NCI-H524 (cell line): ENCODE measurements at places on chromosomes 11 and 22.

DNA sequence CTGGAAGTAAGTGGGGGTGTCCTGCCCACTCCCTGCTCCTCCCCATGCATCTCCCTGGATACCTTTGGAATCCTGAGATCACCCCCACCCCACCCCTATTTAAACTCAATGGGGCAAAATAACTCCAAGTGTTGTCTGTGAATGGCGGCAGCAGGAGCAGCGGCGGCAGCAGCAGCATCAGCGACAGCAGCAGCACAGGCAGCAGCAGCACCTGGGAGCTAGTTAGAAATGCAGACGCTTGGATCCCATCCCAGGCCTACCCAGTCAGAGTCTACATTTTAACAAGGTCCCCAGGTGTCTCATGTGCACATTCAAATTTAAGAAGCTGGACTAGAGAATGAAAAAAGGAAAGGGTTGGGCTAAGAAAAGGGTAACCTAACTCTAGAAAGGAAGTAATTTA lies 82.6 kb downstream of the SEZ6L start:
- DNase-seq, result no peak

DNA sequence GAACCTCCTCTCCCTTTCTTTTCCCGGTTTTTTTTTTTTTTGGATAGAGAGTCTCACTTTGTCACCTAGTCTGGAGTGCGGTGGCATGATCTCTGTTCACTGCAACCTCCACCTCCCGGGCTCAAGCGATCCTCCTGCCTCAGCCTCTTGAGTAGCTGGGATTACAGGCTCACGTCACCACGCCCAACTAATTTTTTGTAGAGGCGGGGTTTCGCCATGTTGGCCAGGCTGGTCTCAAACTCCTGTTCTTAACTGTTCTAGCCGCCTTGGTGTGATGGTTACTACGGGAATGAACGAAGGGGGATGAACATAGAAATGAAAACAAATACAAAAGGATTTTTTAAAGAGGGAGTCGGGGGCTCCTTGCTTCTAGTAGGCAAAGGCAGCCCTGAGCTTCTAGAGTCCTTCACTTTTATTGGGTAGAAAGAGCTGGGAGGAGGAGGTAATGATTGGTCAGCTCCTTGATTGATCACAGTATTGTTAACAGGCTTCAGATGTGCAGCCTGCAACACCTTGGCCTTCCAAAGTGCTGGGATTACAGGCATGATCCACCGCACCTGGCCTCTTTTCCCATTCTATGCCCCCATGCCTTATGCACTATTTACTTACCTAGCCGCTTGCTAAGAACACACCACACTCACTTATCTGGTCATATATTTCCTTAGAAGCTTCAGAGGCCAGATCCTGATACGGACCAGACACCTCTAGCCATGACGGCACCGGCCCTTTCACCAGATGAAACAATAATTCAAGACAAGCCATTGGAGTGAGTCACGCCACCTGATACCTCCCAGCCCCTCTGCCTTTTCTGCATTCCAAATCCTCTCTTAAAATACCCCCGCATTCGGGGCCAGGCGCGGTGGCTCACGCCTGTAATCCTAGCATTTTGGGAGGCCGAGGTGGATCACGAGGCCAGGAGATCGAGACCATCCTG lies 20.7 kb downstream of the SUSD2 start:
- no peak for DNase-seq

GRCh38 chr11:128323381-128323780 lies 264.0 kb downstream of the ETS1 start:
- no peak for DNase-seq

GRCh38 chr11:121374286-121374985 lies 77.7 kb upstream of the SORL1 start:
- no peak for DNase-seq

GRCh38 chr22:24843048-24843447 lies 37.0 kb downstream of the SGSM1 start:
- no peak for DNase-seq

DNA sequence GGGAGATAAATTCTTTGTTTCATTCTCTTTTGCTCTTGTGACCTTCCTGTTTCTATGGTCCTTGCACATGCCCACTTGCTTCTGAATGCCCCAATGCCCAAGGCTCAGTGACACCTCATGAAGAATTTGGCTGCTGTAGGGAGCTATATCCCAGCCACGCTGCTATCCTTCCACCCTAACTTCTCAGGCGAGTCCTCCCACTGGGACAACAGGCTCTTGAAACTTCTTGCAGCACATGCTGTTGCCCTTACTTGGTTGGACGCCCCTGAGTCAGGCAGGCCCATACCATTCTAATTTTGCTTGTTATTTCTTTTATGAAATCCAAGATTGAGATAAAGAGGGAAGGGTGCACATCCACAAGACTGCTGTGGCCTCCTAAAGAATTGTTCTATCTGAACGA lies 57.6 kb upstream of the BLID start:
- DNase-seq, result no peak

- DNase-seq, result no peak
Observed at GRCh38 chr11:115996125-115996807, 492.1 kb upstream of the CADM1 start.

DNA sequence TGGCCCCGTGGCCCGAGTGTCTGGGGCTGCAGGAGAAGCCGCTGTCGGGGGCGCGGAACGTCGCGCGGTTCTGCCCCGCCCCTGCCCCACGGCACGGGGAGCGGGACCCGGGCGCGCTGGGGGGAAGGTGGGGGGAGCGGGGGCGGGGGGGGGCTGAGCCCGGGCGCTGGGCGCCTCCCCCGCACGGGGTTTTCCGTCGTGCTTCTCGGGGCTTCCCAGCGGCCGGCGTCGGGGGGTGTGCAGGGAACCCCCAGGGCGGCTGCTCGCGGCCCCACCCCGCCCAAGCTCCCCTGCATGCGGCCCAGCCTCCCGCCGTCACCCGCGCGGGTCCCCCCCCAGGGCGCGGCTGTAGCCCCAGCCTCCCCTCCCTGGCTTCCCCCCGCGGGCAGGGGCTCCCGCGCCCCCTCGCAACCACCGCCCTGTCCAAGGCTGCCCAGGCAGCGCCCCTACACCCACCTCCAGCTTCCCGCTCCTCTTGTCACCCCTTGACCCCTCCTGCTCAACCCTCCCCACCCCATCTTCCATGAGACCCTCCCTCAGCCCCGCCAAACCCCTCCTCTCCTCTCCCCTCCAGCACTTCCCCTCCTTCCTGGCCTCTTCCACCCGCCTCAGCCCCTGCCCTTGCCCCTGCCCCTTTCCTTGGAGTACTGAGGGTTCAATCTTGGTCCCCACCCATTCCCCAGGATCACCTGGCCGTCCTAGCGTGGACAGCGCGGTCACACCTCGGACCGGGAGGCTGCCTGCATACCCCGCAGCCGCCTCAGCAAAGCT lies 1.7 kb downstream of the IL17REL start:
- DNase-seq, result no peak

- peak; percentile 25 for DNase-seq
Observed at GRCh38 chr11:63915961-63916836, 765 bp downstream of the RCOR2 start.

- no peak for DNase-seq
Observed at GRCh38 chr11:76167590-76167989, 38.7 kb downstream of the WNT11 start.

GRCh38 chr11:18768472-18768901 lies 23.1 kb downstream of the PTPN5 start:
- DNase-seq, result no peak

DNA sequence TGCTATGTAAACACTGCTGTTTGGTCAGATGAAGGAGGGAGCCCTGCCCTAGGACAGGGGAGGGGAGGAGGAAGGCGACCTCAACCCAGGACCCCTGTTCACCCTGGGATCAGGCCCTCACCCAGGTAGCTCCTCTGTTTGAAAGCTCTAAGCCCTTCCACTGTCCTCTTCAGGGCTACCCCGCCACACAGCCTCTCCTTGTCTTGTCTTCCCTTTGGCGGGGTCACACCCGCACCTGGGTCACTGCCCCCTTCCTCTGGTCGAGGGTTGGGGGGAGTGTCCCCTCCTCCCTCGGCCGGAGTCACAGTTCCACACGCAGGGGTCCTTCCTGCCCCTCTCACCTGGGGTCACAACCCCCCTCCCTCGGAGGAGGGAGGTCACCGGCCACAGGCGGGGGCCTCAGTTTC lies 463 bp upstream of the PTPMT1 start:
- no peak for DNase-seq

DNA sequence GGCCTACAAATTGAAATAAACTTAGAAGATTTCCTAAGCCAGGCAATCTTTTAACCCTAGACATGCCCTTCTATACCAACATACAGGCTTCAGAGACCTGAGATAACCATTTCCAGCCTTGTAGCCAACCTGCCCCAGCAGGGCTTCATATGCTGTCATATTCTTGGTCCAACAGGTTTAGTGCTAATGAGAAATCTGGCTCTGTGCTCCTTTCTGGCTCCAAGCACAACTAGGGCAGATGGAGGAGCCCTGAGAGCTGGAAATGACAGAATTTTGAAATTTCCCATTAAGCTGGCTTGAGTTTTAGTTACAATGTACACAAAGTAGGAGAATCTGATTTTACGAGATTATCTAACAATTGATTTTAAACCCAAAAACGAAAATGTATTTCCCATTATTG lies 323.0 kb upstream of the CCDC90B start:
- no peak for DNase-seq
